Transverse colon (tissue), 4 donors: ENCODE measurements at places on chromosomes 7 and 10.

GRCh38 chr10:105187243-105187642 is 546.2 kb downstream of the SORCS3 start:
- no peak for DNase-seq

DNA sequence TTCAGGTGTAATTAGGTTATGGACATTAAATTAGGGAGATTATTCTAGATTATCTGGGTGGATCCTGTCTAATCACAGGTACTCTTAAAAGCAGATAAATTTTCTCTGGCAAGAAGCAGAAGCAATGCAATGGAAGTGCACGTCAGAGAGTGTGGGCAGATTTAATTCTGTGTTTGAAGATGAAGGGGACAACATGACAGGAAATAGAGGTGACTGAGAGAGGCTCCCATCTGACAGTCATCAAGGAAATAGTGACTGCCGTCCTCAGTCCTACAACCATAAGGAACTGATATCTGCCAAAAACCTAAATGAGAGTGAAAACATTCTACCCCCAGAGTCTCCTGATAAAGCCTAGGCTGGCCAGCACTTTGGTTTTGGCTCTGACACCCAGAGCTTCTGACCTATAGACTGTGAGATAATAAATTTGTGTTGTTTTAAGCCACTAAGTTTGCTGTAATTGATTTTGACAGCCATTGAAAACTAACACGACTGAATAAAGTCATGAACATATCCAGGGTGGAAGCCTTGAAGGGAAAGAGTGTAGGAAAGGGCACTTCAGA is 30.5 kb upstream of the DDX50 start:
- no peak for DNase-seq

DNA sequence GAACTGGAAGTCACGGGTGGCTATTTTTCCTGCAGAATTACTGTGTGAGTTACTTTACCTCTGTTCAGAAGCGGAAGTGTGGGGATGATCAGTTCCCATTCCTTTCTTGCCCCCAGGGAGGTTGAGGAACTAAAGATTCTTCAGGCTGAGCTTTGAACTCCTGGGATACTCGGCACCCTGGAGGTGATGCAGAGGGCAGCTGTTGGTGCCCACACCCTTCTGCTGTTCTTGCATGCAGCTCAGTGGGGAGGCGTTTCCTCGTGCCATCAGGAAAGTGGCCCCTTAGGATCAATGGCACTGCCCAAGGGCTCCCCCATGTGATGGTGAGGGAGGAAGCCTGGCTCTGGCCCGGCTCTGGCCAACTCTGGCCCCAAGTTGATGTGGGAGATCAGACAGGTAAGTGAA is 44.7 kb upstream of the MXI1 start:
- peak; percentile 38 for DNase-seq

DNA sequence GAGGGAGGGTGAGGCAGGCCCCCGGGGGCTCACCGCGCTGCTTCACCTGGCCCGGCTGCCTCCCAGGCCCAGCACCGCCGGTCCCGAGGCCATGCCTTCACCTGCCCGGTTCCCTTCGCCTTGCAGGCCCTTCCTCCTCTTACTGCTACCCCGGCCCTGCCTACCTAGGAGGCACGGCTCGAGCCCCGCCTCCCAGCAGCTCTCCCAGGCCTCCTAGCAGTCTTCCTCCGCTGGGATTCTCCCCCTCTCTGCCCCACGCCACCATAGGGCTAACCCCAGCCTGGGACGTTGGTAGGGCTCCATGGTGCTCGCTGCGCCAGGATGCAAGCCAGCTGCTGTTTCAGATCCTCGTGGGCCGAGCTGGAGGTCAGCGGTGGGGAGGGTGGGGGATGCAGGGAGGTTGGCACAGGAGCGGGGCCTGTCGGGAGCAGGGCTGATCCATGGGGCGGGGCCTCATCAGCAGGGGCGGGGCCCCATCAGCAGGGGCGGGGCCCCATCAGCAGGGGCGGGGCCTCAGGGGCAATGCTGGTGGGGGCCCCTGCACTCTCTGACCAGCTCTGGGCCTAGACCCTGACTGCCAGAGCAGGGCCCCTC is 63.3 kb downstream of the RASGEF1A start:
- no peak for DNase-seq

- DNase-seq = no peak
Observed at GRCh38 chr10:2471811-2472210, 595.5 kb upstream of the PFKP start.

- no peak for DNase-seq
Observed at GRCh38 chr10:121594076-121594475, 4.2 kb downstream of the FGFR2 start.

- DNase-seq = no peak
Observed at GRCh38 chr10:118968060-118968459, 61.5 kb upstream of the NANOS1 start.

DNA sequence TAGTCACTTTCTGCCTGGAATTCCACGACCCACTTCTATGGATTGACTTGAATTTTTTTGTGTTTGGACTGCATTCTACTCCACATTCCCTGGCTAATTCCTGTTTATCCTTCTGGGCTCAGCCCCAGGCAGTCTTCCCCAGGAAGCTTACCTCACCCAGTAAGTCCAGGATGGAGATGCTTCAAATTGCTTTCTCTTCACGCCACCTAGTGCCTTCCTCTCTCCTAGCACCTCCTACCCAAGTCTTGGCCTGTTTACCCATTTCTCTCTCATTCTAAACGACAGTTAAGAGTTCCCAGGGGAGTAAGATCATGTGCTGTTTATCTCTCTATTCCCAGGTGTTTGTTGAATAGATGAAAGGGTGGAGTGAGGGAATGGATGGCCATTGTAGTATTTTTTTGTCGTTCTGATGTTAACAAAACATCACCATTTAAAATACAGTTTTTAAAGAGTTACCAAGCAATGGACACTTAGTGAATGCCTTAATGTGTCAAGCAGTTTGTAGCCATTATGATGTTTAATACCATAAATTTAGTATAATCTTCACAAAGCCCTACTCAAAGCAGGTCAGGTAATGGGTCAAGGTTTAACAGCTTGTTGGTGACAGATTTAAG is 45.5 kb upstream of the TARP start:
- DNase-seq = peak; percentile 27

GRCh38 chr10:44311563-44312051 is 73.3 kb downstream of the CXCL12 start:
- no peak for DNase-seq

DNA sequence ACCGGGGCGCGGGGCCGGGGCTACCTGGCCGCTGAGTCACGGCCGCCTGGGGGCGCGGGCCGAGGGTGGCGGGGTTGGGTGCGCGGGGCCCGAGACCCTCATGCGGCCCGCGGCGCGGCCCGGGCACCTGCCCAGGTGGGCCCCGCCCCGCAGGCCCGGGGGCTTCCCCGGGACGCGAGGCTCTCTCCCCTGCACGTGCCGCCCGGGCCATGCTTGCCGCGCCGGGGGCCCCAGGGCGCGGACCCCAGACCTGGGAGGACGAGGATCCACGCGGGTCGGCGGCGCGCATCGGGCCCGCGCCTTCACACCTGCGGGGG is 402 bp downstream of the MAFK start:
- no peak for DNase-seq

GRCh38 chr7:6026820-6027311 is 4.3 kb upstream of the ANKRD61 start:
- no peak for DNase-seq

DNA sequence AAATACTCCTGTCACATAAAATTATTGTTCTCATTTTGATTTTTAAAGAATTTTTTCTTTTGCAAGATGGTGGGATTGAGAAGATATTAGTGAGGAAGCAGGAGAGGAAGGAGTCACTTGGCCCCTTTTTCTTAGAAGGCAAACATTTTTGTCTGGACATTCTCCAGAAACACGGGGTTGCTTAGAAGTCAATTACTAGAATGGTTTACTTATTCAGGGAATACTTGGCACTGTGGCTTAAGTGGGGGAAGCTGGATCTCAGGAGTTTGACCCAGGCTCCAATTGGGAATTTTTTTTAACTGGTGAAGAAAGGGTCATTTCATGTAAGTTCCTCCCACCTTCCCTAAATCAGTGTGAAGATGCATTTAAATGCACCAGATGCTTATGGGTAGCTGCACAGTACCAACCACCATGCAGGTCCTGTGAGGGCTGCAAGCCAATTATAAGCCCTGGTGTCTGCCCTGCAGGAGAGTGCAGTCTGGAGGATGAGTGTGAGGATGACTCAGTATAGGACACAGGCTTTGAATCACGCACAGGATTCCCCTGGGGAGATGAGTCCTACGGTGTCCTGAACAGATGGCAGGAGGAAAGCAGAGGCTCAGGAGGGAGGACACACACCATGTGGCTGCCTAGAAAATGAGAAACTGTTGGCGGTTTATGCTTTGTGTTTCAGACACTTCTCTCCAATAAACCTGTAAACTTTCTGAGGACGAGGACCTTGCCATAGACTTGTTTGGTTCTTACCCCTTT is 299.1 kb downstream of the PLXNA4 start:
- DNase-seq = no peak

DNA sequence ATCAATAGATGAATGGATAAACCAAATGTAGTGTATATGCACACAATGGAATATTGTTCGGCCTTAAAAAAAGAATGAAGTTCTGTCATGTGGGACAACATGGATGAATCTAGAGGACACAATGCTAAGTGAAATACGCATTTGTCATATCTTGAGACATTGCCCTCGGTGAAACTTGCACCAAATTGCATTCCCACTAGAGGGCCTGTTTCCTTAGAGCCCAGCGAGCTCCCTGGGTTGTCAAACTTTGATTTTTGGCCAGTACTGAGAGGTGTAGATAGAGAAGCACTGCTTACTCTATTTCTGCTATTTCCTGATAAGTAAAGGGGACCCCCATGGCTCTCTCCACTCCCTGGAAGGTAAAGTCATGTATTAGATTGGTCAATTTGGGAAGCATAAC is 157.1 kb downstream of the GPAM start:
- no peak for DNase-seq

GRCh38 chr7:601036-601594 is 81.5 kb upstream of the PDGFA start:
- no peak for DNase-seq

DNA sequence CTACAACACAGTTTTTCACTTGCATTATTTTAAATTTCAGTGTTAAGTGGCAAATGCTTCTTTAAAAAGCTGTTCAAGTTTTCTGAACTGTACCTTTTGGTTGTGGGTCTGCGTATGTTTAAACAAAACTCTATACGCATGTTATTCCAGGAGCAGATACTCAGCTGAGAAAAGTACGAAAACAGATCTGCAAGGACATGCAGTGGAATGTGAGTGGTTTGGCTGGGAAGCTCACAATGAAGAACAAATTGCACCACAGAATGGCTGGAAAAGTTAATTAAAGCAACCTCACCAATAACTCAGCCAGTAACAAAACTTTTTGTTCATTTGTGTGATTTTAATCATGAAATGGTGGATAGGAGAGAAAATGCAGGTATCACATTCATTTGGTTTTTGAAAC is 17.6 kb downstream of the GLI3 start:
- DNase-seq = no peak

DNA sequence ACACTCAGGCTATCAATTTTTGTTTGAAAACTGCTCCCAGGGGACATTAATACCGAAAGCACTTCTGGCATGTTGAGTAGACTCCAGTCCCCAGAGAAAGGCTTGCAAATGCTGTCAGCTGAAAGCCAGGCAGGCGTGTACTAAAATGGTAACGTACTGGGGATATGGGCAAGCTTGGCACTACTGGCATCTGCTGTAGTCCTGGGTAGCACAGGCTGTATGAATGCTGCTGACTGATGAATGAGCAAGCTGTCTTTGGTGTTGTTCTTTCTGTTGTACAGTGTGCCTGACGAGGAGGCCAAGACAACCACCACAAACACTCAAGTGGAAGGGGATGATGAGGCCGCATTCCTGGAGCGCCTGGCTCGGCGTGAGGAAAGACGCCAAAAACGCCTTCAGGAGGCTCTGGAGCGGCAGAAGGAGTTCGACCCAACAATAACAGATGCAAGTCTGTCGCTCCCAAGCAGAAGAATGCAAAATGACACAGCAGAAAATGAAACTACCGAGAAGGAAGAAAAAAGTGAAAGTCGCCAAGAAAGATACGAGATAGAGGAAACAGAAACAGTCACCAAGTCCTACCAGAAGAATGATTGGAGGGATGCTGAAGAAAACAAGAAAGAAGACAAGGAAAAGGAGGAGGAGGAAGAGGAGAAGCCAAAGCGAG is 53.5 kb upstream of the AGBL3 start:
- DNase-seq = peak; percentile 23

- no peak for DNase-seq
Observed at GRCh38 chr10:38119038-38119437, 24.9 kb downstream of the ZNF37A start.

- no peak for DNase-seq
Observed at GRCh38 chr7:137086896-137087295, 218.4 kb downstream of the CHRM2 start.

- no peak for DNase-seq
Observed at GRCh38 chr10:42943025-42943818, 133.6 kb upstream of the RET start.

- DNase-seq = no peak
Observed at GRCh38 chr10:49332333-49332732, 33.4 kb downstream of the C10orf71 start.

DNA sequence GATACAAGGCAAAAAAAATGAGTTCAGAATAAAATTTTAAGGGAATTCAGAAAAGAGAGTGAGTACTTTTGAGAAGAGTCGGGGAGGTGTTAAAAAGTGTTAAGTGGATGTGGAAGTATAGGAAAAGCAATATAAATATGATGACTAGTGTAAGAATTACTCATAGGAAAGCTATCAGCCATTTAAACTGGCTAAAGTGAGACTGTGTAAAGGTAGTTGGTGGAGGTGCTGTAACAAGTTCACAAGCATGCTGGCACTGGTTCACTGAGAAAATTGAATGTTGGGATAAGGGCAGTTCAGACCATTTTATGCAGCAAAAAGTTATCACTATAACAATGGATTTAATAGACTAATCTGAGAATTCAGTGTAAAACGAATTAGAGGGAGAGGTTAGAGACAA is 179.0 kb upstream of the DKK1 start:
- no peak for DNase-seq

DNA sequence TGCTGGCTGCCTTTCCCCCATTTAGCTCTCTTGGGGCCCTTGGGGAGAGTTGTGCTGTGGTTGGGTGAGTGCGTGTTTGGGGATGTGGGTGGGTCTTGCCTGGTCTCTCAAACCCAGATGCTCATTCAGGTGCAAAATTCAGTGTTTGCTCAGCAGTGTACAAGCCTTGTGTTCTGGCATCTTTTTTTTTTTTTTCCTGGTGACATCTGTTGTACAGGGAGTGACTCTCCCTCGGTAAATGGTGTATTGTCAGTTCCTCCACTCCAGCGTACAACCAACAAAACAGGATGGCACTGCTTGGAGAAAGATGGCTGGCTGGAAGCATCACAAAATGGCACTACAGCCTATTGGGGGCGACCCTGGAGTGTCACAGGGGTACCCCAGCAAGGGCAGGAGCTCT is 75.5 kb downstream of the LRMDA start:
- no peak for DNase-seq

GRCh38 chr10:34889004-34889869 is 74.1 kb upstream of the PARD3 start:
- DNase-seq = no peak

DNA sequence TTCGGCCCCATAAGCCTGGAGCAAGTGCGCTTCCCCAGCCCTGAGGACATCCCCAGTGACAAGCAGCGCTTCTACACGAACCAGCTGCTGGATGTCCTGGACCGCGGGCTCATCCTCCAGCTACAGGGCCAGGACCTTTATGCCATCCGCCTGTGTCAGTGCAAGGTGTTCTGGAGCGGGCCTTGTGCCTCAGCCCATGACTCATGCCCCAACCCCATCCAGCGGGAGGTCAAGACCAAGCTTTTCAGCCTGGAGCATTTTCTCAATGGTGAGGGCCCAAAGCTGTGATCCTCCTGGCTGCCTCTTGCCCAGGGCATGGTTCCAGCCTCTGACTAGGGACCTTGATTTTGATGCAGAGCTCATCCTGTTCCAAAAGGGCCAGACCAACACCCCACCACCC is 10.1 kb downstream of the IRF5 start:
- no peak for DNase-seq

GRCh38 chr7:158377800-158378623 is 209.6 kb downstream of the PTPRN2 start:
- no peak for DNase-seq
